ENCODE measurements at places on chromosomes 3 and 15.

- no peak for DNase-seq
These were observed 7.5 kb downstream of the CMSS1 start for GRCh38 chr3:99825004-99825640.

DNA sequence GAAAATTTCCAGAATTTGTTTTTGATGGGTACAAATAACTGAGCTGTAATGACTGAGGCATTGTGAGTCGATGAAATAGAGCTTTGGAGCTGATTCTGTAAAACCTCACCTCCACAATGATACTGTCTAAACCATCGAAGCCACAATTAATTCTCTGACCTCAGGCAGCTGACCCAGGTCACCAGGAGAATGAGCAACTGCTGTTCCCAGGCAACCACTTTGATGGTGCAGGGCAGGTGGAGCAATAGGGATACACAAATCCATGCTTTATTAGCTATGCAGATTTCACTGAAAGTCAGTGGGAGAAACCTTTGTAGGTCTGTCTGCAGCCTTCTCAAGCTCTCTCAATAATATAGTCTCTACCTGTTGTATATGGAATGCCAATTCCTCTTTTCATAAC lies 204.4 kb downstream of the RYR3 start:
- no peak for DNase-seq

GRCh38 chr15:35141743-35142471 lies 56.8 kb upstream of the NANOGP8 start:
- DNase-seq = no peak

DNA sequence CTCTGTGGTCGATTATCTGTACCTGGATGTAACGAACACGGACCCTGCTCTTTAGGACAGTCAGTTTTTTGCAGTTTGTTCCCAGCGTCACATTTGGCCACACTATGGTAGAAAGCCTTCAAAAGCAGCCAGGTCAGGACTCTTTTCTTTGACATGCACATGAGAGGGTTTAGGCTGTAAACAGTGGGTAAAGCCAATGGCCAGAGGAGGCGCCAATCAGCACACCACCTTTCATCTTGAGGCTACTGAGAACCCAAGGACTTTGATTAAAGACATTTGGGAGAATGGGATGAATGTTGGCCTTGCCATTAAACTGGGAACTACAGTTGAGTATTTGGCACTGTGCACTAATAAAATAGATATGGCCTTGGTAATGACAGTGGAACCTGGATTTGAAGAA lies 225.9 kb downstream of the OXSM start:
- DNase-seq = no peak

DNA sequence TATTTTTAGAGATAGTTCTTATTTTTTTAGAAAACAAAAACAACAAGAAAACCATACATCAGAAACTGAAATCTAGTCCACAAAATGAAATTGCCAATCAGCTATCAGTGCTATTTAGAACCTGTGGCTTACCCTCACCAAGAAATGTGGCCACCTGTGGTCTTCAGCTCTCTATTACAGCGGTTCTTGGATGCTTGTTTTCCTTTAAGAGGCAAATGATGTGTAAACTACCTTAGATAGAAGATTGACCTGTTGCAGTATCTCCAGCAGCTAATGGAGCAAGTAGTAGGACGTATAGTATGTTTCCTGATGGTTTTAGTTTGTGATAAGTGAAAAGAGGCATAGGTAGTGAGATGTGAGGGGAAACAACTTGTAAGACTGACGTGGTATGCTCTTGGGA lies 21.2 kb downstream of the TFG start:
- no peak for DNase-seq

DNA sequence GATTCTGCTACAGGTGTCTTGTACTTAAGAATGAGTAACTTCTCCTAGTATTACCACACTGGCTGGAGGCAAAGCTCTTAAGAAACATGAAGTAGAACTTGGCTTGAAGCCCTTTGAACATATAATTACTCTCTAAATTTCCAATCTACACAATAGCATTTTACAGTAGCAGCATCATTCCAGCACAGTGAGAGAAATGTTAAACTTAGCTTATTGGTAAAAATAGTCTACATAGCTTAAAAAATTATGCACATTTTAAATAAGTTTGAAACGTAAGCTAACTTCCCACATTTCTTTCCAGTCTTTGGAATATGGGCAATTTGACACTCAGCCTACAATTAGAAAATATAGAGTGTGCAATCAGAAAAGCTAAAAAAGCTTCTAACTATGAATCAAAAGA lies 32.8 kb upstream of the TOP2B start:
- no peak for DNase-seq

DNA sequence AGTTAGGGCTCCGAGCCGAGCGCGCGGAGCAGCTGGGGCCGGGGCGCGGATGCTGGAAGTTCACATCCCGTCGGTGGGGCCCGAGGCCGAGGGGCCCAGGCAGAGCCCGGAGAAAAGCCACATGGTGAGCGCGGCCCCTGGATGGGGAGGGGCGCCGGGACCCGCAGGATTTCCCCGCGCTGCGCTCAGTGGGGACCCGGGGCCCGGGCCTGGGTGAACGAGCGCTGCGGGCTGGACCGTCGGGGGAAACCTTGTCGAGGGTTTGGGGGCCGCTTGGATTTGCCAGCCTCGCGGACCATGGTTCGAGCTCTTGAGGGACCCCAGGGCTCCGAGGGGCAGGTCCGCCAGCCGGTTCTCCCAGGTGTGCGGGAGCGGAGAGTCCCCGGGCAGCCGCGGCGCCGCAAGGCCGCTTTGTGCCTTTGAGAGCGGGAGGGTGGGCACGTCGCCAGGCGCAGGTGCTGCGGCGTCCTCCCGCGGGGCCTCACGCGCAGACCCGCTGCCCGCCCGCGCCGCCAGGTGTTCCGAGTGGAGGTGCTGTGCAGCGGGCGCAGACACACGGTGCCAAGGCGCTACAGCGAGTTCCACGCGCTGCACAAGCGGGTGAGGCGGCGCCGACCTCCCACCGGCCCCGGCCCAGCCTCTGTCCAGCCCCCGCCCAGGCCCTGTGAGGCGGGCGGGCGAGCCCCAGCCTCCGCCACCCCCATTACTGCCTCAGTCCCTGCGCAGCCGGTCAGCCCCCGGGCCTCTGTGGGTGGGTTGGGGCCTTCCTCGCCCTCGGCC lies at the start of gene SNX22:
SNX22 (plus strand) TSS at position 5 of the 780 bp plus-strand sequence; CDS start at position 50, 45 bp downstream.
- no peak for DNase-seq

GRCh38 chr3:114494498-114494897 lies 200.7 kb downstream of the TIGIT start:
- DNase-seq = no peak

DNA sequence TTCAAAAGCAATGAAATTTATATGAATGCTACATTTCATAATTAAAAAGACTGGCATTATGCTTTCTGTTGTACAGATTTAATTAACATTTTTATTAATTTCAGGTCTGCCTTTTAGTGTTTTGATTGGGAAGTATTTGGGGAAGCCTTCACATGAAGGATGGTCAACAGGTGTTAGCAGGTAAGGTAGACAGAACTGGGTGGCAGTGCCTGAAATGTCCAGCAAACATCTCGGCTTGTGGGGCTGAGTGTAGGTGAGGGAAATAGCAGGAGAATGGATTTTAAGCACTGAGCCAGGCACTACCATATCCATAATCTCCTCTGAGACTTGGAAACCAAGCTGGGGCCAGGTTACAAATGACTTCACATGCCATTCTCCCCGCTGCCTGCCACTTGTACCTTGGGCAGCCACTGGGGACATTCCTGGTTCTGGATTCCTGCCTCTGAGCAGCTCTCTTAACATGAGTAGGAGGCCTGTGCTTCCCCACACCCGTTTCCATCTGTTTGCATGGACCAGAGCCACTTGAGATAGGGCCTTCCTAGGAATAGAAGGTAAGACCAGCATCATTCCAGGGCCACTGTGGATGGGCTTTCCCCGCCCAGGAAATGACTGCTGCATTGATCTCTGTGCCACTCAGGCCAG lies 125.9 kb upstream of the HES1 start:
- DNase-seq = no peak
